ENCODE measurements at places on chromosomes 5 and 9. TPM values are rescaled to one million over a fixed set of nuclear protein-coding genes. Genes with fewer than 3 reads are reported as not detected.

DNA sequence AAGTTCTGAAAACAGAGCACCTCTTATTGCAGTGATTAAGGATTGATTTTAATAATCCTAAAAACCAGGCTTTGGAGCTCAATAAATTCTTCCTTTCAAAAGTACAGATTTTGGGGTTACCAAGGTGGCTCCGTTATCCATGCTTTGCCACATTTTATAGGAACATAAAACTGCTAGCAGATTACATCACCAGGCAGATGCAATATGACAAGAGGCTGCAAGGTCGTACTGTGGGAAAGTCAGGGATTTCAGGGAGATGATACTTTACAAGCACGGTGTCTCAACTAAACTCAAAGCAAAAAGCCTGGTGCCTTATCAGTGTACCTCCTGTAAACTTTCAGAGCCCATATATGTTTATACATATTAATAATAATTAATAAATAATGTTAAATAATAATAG is 28.6 kb downstream of the ADAMTSL1 start:
- DNase-seq, result no peak

DNA sequence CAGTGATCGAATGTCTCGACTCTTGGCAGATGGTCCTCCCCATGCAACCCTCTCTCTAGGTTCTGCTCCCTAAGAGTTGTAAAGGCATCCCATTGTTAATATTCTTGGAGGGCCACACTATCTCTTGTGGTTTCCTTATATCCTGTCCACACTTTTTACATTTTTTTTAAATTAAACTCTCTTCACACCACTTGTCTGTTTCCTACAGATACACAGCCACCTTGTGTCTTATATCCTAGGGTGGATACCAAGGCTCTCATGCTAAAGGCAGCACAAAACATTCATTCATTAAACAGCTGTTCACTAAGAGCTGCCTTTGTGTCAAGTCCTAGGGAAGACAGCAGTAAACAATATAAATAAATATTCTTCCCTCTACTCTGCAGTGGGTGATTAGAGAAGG is 60.5 kb upstream of the SHISAL2B start:
- DNase-seq, result no peak

- no peak for DNase-seq
These were observed 187.1 kb downstream of the AOPEP start for GRCh38 chr9:94913550-94913949.

- peak; percentile 78 for DNase-seq
These were observed 146.8 kb upstream of the IQGAP2 start for GRCh38 chr5:76256116-76256889.

DNA sequence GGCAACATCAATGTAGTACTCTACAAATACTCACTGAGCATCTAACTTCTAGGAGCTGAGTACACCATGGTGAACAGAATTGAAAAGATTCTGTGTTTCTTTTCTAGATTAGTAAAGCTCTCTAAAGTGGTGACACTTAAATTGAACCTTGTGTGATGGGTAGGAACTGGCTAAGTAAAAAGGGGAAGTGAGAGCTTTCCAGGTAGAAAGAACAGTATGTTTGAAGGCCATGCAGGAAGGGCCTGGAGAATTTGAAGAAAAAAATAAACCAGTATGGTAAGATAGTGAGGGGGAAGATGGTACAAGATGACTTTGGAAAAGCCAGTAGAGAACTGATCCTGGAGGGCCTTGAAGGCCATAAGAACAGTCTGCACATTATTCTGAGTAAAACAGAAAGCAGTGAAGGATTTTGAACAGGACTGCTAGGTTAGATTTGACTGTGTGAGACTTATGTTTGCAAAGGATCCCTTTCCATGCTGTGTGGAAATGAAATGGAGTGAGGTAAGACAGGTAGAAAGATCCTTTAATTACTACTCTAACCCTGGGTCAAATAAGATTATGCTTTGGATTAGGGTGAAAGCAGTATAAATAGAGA is 46.7 kb upstream of the UBQLN1 start:
- DNase-seq, result no peak

GRCh38 chr9:77316058-77316457 is 138.7 kb downstream of the VPS13A start:
- DNase-seq, result no peak

DNA sequence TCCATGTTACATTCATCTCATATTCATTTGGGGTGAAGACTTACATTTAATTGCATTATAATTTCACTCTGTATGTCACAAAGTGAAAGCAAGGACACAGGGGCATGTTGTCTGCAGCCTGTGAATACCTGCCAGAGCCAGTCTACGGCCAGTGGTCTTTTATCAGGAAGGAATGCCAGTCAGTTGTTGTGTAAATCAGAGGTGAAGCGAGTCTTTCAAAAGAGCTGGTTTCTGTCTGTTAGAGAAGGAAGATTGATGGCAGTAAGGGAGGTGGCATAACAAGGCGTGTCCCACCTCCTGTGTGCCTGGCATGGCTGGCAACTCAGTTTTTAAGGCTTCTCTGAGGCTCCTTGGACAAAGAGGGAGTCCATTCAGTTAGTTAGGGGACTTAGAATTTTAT is 18.1 kb upstream of the SYK start:
- no peak for DNase-seq

DNA sequence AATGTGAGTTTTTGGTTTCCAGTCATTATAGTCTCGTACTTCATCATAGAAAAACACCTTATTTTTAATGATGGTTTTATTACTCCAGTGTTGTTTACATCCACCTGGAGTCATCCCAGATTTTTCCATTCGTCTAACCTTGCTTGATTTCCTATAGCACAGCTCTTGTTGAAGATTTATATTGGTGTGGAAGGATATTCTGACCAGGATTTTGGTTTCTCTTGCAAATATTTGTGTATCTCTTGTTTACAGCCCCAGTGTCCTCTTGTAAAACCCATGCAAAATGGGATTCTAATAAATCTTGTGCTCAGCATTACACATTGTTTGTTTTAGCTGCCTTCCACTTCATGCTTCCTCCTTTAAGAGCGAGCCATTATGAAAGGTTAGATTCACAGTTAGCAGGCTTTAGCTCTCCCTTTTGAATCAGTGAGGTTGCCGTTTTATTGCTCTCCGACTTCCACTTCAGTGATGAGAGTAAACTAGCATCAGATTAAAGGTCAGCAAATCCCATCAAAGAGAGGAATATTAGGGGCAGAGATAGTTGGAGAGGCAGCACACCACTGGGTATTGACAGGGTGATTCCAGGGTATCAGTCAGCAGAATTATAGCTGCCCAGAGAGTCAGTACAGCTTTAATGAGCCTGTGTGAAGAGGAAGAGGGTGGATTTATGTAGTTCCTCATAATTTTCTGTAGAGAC is 157.1 kb downstream of the PBX3 start:
- peak; percentile 12 for DNase-seq

GRCh38 chr9:135002802-135003201 is 84.7 kb upstream of the OLFM1 start:
- no peak for DNase-seq

GRCh38 chr5:155057626-155058025 is 44.1 kb downstream of the KIF4B start:
- DNase-seq, result no peak

GRCh38 chr5:69492391-69492922 is at the start of gene OCLN:
Gene OCLN (plus strand): TSS chr5:69492790. CDS start chr5:69504245, 11,455 bp downstream.
- peak; percentile 88 for DNase-seq

DNA sequence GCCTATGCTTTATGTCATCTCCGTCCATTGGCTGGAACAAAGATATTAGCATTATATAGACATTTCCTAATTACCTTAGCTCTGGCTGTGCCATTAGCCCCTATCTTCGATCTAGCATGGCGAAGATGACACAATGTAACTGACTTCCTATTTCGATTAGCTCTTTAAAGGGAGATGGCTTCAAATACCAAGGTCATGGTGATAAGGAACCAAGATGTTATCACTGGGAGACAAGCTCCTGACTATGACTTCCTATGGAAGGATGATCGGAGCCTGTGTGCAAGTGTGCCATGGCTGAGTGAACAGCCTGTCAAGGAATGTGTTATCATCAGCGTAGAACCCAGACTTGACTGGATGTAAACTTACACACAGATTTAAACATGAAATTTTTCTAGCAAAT is 602.1 kb downstream of the PSAT1 start:
- no peak for DNase-seq

DNA sequence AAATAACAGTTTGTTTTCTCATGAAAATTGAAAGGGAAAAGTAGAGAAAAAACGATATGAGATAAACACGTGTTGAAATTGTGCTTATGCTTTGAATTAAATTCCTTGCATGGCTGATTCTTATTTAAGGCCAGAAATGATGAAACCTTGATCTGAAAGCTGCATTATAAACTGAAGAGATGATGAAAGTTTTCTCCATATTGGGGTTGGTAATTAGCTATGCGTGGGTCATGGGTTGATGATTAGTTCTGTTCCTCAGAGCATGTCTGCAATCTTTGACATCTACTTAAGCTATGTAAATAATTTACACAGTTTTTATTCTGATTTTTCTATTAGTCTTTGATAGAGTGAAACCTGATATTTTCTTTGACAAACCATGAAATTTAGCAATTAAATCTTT is 264.1 kb downstream of the CD180 start:
- DNase-seq, result no peak

SERF1A gene
- 13.2 TPM for total RNA-seq

CATSPER3 gene
- 0.06 TPM for total RNA-seq

PCDHB9 gene
- total RNA-seq, result 1.6 TPM

SEC24A gene
- 18.9 TPM for total RNA-seq

NIPAL4 gene
- 0.51 TPM for total RNA-seq

SPATA31C2 gene
- total RNA-seq, result not detected

HBEGF gene
- total RNA-seq, result 68.9 TPM

N4BP3 gene
- total RNA-seq, result 3.5 TPM
